NAMALWA (cell line): ENCODE measurements at places on chromosomes 3 and 15.
A peak's percentile ranks its signal among the peaks of the same experiment; 100 is the strongest.

- DNase-seq: no peak
These were observed 77.0 kb downstream of the PGPEP1L start for GRCh38 chr15:98930576-98930975.

GRCh38 chr3:187734841-187735240, 10.4 kb downstream of the BCL6 start:
- DNase-seq: no peak

- no peak for DNase-seq
These were observed 42.3 kb downstream of the NKIRAS1 start for GRCh38 chr3:23874359-23875112.

GRCh38 chr3:177601152-177601551, 403.9 kb upstream of the TBL1XR1 start:
- DNase-seq: no peak

GRCh38 chr3:186929186-186929585, 1.1 kb upstream of the ST6GAL1 start:
- DNase-seq: no peak

- no peak for DNase-seq
These were observed 13.0 kb downstream of the TF start for GRCh38 chr3:133758964-133759739.

DNA sequence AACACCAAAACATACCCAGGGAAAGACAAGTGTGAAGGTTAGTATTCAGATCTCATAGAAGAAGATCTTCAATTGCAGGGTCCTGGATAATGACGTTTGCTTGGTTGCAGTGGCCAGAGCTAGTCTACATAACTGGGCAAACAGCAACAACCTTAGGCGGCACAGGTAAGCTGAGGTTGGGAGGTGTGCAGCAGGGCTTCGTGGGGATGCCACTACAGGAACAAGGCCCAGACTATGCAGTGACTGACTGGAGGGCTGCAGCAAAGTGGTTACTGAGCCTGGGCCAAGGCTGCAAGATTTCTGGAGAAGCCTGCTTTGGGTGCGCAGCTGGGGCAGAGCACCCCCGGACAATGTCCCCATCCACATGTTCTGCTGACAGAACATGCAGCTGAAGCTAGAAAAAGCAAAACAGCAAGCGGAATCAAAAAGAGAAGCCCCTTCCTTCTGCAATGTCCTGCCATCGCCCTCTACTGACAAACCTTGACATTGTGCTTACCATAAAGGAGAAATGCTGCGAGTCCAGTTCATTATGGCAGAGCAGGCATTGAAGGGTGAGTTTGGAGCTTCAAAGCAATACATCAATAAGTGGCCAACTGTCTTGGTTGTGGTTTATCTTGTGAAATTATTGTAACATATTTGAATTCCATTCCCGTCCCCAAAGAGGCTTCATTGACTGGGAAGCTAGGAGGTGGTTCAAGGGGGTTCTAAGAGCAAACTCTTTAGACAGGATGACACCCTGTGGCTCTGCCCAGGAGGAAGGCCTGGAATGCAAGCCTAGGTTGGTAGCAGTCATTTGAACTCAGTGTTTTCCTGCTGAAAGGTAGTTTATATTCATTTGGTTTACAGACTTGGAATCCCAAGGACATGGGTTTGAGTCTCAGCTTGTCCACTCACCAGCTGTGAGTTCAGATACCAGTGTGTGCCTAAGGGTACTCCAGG, 217.0 kb downstream of the PDCD6IP start:
- peak; percentile 28 for DNase-seq

DNA sequence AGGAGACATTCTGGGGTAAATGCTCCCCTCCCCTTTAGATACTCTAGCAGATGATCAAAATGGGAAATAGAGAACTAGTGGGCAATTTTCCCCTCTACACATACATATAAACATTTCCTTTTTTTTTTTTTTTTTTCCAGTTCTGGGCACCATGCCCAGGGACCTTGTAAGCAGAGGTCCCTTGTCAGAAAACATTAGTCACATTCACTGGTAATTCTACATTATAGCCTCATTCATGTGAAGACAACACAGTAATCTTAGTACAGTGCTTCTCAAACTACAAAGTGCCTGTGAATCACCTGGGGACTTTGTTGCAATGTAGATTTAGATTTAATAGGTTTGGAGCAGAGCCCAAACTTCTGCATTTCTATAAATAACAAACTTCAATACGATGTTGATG, 60.1 kb upstream of the ACTC1 start:
- DNase-seq: no peak

GRCh38 chr3:9499455-9500107, 54.0 kb downstream of the LHFPL4 start:
- no peak for DNase-seq

DNA sequence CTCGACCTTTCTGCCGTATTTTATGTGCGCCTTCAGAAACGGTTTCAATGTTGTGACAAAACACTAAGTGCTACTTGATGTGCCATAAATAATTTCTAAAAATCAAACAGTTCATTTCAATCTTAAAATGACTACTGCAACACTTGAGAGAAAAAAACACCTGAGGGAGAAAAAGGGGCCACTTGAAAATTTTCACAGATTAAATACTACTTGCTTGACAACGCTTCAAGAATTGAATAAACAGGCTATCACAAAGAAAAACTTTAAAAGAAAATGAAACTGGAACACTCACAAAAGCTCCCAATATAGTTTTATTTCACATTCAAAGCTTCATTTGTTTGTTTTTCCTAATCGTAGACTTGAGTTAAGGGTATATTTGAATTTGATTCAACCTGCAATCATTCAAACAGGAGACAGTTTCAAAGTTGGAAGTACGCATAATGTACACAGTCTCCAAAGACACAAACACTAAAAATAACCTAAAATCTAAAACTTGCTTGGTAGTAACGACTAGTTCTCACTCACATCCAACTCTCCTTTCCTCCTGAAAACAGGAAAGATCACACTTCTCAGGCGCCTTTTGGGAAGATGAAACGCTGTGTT, 380.7 kb downstream of the ERC2 start:
- DNase-seq: no peak

GRCh38 chr3:129343643-129344360, 65.1 kb downstream of the HMCES start:
- peak; percentile 65 for DNase-seq

DNA sequence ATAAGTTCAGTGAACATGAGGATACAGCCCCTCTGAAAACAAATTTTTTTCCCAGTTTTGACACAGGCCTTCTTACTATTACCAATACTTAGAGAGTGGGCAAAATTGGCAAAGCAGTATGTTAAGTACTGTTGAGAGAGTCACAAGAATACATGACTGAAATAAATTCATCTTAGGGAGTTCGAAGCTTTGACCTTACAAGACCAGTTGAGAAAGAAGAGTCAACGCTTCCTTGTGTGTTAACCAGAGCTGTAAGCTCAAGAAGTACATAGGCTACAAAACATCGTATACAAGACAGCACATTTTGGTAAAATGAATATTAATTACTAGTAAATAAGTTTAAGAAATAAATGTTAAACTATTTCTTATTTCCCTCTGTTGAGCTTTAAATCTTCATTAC, 164.4 kb upstream of the RORA start:
- no peak for DNase-seq

DNA sequence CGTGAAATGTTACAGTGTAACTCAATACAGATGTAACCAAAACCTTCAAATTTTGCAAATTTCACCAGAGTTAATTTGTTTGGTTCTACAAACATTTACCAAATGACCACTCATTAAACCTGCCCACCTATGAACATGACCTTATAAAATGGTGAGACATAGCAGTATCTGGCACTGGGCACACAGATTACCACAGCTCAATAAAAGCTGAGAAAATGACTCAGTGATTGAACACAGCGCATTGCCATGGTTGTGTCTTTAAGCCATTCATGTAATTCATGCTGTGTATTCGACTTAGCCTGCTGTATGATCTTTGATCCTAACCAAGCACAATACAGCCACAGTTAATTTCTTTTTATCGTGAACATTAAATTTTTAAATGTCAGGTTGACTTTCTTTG, 11.3 kb downstream of the PPARG start:
- no peak for DNase-seq

DNA sequence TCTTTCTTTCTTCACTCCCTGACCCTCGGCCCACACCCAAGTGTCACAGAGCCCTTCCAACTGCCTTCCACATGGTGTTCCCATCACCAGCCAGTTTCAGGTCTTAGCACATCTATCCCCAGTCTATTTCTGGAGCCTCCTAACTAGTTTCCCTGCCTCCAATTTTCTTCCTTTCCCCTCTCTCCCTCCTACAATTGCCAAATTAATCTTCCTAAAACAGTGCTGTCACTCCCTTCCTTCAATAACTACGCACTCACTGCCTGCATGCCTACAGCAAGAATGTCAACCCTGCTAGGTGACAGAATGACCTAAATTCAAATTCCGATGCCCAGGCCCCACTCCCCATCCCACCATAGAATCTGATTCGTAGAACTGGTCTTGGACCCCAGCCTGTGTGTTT, 36.1 kb upstream of the CA12 start:
- no peak for DNase-seq

- no peak for DNase-seq
These were observed 4.3 kb upstream of the COPG1 start for GRCh38 chr3:129245141-129245540.

- no peak for DNase-seq
These were observed 47.6 kb downstream of the OSTN start for GRCh38 chr3:191246630-191247029.

- DNase-seq: no peak
These were observed 88.1 kb downstream of the DCUN1D1 start for GRCh38 chr3:182892226-182892625.

DNA sequence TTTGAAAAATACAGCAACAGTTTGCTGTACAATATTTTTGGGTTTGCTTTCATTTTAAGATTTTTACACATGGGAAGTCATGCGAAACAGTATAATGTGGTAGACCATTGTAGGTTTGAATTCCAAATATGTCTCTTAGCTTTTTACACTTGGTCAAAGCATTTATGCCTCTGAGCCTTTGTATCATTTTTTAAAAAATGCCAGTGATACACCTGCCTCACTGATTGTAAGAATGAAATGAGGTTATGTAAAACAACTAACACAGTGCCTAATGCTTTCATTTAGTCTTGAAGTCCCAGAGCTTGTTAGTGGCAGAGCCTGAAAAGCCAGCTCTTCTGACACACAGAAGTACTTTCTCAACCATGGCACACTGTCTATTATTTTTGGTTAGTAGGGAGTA, 202.0 kb downstream of the UBE2E2 start:
- DNase-seq: peak; percentile 35

GRCh38 chr3:29440413-29441305, 159.8 kb downstream of the RBMS3 start:
- no peak for DNase-seq

GRCh38 chr3:8984526-8984925, 21.3 kb upstream of the RAD18 start:
- no peak for DNase-seq

DNA sequence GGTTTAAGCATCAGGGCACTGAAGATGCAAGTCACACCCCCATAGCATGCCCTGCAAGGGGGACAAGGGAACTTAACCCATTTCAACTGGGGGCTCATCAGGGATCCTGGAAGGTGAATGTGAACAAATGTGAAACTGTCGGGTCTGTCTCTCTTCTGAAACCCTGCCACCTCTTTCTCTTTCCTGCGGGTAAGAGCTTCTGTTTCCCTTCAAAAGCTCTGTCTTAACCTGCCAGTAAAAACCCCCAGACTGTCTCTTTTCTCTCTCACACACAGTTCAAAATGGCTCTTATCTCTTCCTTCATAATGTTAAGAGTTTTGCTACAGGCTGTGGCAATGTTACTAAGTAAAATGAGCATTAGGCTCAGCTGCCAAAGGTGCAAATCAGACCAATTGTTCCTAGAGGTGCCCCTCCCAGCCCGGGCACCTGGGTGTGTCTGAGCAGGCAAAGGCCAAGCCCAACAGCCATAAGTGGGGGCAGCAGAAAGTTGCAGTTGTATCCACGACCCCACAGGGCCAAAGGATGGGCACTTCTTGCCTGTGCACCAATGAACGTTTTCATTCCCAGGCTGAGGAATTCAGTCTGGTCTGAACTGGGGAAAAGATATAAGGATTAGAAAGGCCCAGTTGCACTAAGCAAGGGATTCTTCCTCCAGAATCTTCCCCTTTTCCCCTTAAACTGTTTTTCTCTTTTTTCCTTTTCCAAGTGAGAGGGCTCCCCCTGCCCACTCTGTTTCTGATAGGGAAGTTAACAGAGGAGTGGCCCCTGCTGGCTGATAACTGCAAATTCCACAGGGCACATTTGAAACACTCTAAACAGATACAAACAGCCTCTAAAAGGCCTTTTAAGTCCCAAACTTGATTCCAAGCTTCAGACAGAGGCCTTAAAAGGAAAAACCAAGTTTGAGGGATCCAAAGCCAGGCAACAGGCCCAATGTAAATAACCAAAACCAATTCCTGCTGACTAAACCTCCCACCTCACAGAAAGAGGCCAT, 113.8 kb upstream of the EPHA6 start:
- no peak for DNase-seq
